Foreskin keratinocyte (primary cell): ENCODE measurements at places on chromosomes 7 and 10.

GRCh38 chr7:144824360-144824759 lies 11.5 kb downstream of the TPK1 start:
- peak; percentile 82 for DNase-seq

DNA sequence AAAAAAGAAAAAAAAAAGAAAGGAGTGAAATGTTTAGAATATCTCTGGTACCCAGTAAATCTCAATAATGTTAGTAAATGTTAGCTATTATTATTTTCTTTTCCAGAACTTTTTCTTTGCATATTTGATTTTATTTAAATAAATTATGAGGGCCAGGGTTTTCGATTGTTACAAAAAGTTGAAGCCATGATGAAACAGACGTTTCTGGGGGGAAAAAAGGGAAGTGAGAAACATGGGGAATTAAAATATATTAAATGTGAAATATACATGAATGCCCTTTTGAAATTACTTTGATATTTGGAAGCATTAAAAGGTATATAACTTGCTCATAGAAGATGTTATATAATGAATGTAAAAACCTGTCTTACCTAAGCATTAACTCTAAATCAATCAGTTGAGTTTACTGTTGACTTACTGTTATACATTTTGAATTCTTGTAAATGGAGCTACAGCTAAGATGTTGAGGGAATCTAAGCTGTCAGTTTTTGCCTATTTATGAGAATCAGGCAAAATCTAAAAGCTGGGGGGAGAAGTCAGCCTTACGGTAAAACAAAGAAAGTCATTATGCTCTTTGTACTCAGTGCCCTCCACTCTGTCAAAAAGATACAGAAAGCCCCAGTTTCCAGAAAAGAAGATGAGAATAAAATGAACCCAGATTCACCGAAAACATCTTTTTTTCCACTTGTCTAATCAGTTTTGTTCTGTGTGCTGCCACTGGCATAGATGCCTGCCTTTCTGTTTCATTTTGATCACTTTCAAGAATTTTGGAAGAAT lies 30.0 kb upstream of the KDM7A start:
- DNase-seq, result no peak

- no peak for DNase-seq
These were observed 7.9 kb downstream of the ANKRD1 start for GRCh38 chr10:90912854-90913479.

- peak; percentile 21 for DNase-seq
These were observed 203.1 kb upstream of the AUTS2 start for GRCh38 chr7:69395061-69395714.

DNA sequence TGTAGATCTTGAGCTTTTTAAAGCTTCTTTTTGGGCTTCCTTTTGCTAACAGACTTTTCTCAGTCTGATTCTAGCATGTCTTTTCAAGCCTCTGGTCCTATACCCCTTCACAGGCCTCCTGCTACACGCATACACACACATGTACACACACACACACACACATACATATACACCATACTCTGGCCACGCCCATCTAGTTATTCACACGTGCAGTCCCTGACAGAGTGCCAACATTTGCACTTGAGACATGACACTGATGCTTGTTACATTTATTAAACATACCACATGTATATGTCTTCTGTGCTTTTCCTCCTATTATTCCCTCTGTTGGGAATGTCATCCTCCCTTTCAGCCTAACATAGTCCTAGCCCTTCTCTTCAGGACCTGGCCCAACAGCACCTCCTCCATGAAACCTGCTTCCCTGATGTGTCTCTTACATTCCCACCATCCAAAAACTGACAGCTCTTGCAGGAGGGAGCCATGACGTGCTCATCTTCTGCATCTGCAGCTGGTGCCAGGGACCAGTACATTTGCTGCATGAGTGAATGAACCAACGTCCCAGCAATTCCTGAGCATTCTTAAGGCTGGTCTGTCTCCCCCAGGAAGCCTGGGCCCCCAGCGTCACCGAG lies 222.1 kb downstream of the ARHGAP12 start:
- no peak for DNase-seq

DNA sequence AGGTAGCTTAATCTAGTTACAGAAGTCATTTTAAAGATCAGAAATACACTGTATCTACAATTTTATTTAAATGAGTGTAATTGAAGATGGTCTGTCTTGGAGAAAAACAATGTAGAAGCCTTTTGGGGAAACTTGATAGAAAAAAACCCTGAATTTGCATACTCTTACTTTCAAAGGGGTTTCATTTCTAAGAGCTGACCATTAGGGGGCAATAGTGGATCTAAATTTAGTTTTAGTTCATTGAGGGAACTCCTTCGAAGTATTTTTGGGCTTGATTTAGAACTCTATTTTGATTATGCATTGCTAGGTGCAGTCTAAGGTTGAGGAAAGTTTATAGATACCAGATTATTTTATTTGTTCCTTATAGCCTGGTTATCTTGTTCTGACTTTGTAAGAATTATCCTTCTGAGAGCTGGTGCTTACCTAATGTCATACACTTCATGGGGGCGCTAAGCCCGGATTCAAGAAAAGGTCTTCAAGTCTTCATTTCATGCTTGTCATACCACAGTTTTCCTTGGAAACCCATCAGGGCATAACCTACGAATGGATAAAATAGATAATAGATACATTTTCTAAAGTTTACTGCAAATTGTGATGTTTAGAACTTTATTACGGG lies 69.1 kb upstream of the MXI1 start:
- DNase-seq, result no peak

DNA sequence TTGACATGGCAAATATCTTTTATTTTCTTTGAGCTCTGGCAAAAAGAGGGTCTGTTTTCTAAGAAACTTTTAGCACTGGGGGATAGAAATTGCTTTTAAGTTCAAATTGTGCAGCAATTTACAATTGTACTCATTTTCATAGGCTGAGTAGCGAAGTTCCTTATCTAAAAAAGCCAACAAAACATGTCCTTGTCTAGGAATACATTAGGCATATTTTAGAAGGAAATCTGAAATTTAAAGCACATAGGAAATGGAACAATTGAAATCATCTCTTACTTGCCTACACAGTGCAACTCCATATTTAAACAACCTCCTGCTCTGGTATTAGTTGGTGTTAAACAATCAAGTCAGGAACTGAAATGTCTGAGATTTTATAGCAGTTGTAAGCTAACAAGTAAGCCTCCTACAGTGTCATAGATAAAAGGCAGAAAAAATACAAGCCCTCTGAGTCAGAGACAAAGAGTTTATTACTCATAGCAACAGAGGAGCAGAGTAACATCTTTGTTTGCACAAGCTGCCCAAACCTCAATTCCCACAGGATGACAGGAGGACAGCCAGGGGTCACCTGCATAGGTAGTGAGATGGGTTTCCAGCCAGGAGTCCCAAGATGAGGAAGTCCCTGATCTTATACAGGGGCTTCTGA lies 280.2 kb upstream of the HGF start:
- peak; percentile 81 for DNase-seq

DNA sequence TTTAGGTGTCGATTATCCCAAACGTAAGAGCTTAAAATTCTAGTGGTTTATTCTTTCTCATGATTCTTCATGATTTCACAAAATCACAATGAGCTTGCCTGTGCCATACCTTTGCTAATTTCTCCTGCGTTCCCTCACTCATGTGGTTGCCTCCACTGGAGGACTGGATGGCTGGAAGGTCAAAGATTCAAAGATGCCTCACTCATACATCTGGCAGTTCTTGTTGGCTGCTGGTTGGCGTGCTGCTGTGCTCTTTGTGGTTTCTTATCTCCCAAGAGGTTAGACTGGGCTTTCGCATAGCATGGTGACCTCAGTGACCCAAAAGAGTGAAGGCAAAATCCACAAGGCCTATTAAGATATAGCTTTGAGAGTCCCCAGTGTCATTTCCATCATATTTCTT lies 877.6 kb upstream of the AUTS2 start:
- no peak for DNase-seq

GRCh38 chr10:96999987-97000386 lies 167.9 kb downstream of the LCOR start:
- DNase-seq, result no peak

- no peak for DNase-seq
These were observed 534.7 kb downstream of the NRG3 start for GRCh38 chr10:82409671-82410070.

- DNase-seq, result no peak
These were observed 43.0 kb downstream of the UNCX start for GRCh38 chr7:1275451-1276381.

- DNase-seq, result no peak
These were observed 5.0 kb downstream of the C10orf105 start for GRCh38 chr10:71714592-71714991.

DNA sequence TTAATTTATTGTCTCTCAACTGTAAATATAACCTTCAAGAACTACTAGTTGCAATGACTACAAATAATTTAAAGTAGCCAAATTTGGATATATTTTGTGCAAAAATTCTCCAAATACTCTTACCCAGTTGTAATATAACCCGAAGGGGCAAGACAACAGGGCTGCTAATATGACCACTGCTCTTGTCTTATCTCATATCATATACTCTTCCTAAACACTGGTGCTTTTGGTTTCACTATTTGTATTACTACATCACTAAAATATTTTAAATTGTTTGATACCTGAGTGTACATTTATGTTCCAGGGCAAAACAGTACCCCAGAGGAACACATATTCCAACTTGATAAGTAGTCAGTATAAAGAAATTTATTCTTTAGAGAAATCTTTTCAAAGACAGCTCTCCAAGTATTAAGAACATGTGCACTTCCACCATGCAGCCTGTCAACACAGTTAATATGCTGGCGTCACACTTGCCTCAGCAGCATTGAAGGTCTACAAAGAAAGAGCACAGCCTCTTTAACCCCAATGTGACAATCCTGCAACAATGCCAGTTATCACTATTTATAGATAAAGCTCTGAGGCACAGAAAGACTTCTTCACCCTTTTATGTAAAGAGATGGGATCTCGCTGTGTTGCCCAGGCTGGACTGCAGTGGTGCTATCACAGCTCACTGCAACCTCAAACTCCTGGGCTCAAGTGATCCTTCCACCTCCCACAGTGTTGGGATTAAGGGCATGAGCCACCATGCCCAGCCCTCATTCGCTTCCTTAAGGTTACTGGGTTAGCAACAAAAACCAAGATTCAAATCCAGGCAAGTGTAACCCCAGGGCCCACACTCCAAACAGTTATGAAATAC lies 37.8 kb downstream of the RHEB start:
- no peak for DNase-seq

- DNase-seq, result no peak
These were observed 114.6 kb upstream of the MEOX2 start for GRCh38 chr7:15801041-15801440.

- DNase-seq, result peak; percentile 89
These were observed 23.0 kb upstream of the EGFR start for GRCh38 chr7:54995610-54996363.

GRCh38 chr7:91800389-91800788 lies 80.1 kb downstream of the MTERF1 start:
- no peak for DNase-seq

DNA sequence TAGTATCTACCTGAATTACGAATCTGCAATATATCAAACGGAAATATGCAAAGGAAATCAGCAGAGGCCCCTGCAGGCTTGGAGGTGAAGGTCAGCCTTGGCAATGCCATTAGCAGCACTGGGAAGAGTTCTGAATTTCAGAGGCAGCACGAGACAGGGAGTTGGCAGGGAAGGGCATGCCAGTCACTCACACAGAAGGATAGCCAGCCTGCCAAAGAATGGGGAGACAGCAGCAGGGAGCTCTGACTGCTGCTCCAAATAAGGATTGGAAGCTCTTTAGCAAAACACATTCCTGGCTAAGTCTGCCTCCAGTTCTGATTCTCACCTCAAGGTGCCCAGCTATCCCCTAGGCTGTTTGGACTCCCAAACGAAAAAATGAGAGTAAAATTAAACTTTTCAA lies 188.0 kb downstream of the PDE1C start:
- DNase-seq, result peak; percentile 11

DNA sequence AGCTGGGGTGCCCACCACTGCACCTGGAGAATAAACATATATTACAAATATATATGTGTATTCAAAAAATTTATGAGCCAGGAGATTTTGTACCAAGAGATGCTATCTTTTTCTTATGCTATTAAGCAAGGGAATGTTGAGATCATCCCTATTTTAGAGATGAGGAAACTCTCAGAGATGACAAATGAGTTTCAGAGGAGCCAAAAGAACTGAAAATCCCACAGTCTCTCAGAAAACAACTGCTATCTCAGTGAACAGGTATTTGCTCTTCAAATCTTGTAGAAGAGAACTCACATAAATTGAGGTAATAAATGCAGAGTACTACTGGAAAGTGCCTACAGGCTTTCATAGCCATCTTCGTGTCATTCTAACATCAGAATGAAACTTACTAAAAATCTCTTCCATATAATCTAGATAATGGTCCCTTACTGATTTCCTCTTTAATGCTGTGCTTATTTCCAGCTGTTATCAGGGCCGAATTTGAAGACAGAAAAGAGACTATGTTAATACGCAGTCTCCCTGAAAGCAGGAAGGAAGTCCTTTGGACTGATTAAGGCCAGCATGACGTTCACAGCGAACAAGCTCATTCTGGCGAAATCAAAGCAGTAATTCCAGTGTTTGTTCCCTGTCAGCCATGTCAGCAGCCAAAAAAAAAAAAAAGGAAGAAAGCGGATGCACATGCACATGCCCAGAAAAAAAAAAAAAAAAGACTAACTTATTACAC lies 29.4 kb upstream of the ANAPC16 start:
- no peak for DNase-seq
